ENCODE measurements at places on chromosomes 1 and 21.

DNA sequence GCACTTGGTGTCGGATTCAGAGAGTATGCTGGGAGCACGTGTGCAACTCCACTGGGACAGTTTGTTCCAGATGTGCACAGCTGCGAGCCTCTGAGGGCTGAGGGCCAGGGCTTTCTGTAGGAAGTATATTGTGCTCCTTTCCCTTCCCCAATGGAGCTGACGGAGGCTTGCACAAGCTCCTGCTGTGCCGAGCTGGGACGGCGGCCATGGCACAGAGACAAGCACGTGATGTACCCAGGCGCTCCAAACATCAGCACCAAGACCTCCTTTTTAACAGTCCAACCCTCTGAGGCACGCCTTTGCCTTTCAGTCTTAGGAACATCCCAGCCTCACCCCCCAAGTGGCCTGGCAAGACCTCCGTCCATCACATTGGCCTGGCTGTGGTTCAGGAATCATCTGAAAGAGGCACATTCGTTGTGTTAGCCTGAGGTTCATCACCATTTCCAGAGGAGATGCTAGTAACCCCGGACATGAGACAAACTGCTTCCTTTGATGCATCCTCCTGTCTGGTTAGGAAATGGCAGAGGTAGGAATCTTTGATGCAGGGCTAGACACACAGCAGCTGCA lies 339.2 kb upstream of the KAZN start:
- DNase-seq, result no peak

DNA sequence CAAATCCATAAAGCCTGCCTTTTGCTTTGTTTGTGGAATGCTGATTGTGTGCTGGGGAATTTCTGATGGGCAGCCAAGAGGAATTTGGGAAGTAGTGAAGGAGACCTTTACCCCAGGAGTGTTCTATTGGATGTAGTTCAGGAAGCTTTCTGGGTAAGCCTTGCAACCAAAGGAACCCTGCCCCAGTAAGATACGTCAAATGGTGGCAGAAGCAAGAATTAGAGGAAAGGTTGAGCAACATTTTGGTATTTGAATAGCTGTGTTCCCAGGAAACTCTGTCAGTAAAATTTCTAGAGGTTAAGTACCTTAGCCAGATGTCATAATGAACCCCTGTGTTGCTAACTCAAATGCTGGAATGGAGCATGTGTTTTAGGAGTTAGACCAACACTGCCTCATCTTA lies 6.4 kb downstream of the MGST3 start:
- no peak for DNase-seq

DNA sequence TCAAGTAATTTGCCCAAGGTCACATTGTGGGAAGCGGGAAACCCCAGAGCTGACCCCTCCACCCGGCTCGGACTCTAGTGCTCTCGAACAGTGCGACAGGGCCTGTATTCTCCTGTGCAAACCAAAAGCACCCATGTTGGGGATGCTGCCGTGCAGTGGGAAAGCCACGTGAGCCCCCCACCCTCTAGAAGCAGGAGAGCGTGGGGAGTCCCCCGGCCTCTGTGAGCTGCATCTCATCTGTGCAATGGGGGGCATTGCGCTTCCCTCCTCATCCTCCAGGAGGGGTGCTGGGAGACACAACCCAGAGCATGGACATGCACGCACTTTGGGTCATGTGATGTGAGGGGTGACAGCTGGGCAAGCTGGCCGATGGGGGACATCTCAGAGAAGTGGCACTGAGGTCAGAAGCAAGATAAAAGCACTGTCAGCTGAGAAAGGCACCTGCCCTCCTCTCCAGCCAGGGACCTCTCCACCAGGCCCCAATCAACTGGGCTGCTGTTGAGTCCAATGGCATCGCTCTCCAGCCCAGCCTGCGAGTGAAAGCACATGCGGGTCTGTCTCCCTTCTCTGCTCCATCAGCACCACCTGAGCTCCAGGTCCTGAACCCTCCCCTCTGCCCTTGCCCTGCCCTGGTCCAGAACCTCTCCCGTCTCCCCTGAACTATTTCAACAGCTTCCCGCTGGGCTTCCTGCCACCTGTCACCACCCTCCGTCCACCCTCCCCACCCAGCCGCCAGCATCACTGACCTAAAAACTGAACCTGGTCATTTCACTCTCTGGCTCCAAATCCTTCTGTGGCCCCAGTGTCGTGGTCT lies 76.4 kb upstream of the IFFO2 start:
- no peak for DNase-seq

- no peak for DNase-seq
Measured at GRCh38 chr1:92989936-92990583, 28.8 kb upstream of the DIPK1A start.

DNA sequence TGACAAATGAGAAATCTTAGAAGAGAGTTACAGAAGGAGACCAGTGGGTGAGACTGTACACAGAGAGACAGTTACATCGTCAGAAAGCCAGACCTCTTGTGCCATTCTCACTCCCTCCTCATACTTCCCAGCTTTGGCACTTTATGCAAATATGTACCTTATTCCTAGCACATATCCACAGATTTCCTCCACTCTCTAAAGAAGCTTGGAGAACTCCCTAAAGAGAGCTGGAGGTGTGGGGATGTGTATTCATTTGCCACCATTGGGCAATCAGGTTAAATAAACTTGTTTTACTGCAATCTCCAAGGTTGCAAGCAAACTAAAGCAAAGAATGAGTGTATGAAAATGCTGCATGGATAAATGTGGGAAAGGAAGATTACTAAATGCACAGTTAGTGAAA lies 380.9 kb upstream of the PRMT6 start:
- DNase-seq, result no peak

- DNase-seq, result no peak
Measured at GRCh38 chr21:16022116-16022515, 292.3 kb downstream of the USP25 start.

GRCh38 chr1:102578804-102579203 lies 529.5 kb downstream of the COL11A1 start:
- no peak for DNase-seq

GRCh38 chr1:26158908-26159742 lies at the start of gene FAM110D:
Gene FAM110D (plus strand): TSS chr1:26159079. CDS start chr1:26161292, 2,213 bp downstream.
- no peak for DNase-seq

DNA sequence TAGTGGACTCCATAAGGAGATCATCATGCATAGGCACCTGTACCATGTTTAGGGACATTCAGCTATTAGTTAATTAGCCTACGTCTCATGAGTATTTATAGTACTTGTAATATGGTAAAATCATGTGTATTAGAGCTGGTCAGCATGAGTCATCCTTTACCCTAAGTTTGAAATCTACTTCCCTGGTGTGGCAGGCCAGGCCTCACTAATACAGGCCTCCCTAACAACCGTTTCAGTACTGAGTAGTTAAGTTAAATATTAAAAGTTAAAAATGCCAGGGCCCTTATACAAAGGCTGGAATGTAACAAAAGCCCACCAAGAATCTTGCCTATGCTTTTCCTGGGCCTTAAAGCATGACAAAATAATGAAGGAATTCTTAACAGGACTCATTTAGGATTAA lies 356.3 kb upstream of the DPYD start:
- DNase-seq, result no peak

- DNase-seq, result peak; percentile 31
Measured at GRCh38 chr1:221777431-221778072, 35.7 kb upstream of the DUSP10 start.

DNA sequence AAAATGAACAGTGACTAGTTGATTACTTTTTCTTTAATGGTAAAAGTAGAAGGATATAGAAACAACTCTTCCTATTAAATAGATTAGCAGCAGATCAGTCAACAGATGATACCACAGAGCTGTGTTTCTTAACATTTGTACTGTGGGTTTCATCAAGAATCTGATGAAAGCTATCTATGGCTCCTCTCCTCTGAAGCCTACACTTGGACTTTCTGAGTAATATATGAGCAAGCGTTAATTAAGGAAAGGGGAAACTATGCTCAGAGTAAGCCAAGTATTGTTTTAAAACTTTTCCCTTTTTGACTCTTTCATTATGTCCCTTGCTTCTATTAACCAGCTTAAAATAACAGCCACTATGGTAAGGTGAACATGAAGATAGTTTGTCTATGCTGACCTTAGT lies 10.8 kb downstream of the ARID4B start:
- no peak for DNase-seq

GRCh38 chr1:1360506-1361169 lies 2.3 kb upstream of the MXRA8 start:
- DNase-seq, result no peak

DNA sequence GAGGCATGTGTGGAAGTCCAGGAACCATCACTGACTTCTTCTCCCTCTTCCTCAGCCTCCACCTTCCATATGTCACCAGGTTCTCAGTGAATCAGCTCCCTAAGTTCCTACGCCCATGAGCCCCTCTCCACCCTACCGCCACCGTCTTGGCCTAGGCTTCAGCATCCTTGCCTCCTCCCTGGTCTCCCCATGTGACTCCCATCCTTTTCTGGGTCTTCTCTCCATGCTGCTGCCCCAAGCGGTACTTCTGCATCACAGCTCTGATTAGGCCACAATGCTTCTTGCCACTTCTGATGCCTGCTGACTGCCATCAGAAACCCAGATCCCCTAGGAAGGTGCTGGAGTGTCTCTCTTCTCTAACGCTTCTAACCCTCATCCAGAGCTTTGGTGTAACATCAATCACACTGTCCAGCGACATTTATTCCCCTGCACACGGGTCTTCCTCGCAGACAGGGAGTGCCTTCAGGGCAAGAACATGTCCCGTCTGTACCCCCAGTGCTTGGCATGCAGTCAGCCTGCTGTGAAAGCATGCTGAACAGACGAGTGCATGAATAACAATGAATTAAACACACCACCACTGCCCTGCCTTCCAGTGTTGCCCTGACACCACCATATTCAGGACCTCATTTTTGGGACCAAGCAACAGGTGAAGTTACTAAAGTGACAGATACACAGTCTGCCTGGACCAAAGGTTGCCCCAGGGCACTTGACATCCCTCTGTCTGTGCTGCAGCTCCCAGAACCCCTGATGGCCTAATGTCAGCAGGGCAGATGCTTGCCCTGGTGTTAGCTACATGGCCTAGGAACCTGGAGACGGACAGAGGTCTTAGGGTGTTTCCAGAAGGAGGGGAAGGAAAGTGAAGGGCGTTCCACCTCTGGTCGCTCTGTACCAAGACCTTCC lies 158.7 kb upstream of the EDN2 start:
- DNase-seq, result no peak

- no peak for DNase-seq
Measured at GRCh38 chr1:161844696-161845095, 78.6 kb downstream of the ATF6 start.

DNA sequence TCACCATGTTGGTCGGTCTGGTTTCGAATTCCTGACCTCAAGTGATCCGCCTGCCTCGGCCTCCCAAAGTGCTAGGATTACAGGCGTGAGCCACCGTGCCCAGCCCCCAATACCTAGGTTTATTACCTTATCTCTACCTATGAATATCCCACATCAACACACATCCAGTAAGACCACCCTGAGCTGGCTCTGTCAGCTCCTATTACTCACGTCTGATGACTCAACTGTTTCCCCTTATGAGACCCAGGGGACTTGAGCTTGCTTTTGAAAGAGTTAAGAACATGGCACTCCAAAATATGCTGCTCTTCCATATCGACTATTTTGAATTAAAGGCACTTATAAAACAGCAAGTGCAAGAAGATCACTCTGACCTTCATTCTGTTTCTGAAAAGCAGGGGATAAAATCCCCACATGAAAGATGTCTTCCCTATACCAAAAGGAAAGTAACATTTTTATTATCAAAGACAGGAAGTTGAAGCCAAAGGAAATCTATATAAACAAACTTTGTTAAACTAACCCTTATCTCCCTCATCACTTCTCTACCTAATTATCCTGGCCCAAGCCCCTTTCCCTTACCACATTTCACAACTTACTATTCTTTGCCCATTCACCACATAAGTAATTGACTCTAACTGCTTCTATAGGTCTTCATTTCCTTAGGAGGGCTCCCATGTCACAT lies 41.3 kb upstream of the OSBPL9 start:
- no peak for DNase-seq

- no peak for DNase-seq
Measured at GRCh38 chr1:119332622-119333021, 36.0 kb upstream of the HAO2 start.

DNA sequence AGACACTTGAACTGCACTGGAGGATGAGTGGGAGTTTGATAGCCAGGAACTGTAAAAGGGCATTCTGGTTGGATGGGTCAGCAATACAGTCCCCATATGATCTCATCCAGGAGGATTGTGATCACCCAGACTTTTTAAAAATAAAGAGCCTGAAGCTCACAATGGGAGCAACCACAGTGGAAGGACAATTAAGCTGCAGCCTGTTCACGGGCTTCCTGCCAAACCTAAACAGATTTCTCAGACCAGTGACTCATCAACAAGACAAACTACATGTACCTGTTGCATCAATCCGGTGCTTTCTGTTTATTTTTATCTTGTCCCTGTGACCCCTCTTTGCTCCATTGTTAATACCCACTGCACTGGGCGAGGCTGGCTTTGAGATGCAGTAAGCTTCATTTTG lies 52.3 kb downstream of the PAPPA2 start:
- no peak for DNase-seq

All from KG1 (cell line).